ENCODE measurements at places on chromosomes 1 and 21.

- no peak for DNase-seq
Observed at GRCh38 chr1:70090141-70090540, 115.2 kb downstream of the LRRC40 start.

DNA sequence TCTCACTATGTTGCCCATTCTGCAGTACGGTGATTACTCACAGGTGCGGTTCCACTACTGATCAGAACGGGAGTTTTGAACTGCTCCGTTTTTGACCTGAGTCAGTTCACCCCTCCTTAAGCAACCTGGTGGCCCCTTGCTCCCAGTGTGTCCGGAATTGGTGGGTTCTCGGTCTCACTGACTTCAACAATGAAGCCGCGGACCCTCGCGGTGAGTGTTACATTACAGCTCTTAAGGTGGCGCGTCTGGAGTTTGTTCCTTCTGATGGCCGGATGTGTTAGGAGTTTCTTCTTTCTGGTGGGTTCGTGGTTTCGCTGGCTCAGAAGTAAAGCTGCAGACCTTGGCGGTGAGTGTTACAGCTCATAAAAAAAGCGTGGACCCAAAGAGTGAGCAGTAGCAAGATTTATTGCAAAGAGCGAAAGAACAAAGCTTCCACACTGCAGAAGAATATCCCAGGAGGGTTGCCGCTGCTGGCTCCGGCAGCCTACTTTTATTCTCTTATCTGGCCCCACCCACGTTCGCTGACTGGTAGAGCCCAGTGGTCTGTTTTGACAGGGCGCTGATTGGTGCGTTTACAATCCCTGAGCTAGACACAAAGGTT lies 17.6 kb upstream of the PARP1 start:
- no peak for DNase-seq

DNA sequence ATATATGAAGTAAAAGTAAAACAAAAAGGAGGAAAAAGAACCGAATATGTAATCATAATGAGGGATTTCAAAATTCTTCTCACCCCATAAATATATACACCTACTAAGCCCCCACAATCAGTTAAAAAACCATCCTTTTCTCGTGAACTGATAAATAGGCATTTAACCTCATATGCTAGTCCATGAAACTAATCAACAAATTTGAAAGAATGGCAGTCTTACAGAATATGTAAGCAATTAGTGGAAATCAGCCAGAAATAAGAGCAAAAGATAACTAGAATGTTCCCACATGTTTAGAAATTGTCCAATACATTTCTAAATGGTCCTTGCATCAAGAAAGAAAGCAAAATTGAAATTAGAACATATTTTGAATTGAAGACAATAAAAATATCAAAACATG lies 849.4 kb upstream of the CXADR start:
- no peak for DNase-seq

GRCh38 chr1:114157275-114157660 lies 3.6 kb upstream of the SYT6 start:
- DNase-seq = no peak

- DNase-seq = no peak
Observed at GRCh38 chr1:9107136-9107535, 21.8 kb downstream of the GPR157 start.

- DNase-seq = no peak
Observed at GRCh38 chr1:186218654-186219352, 156.2 kb downstream of the TPR start.
